Stimulated activated CD4-positive, alpha-beta T cell treated with anti-CD3 and anti-CD28 coated beads, Interleukin-1b, Interleukin-23, amount 100 ng/mL, for 1 hour (primary cell): ENCODE measurements at places on chromosomes 5 and 9.

- DNase-seq: no peak
Observed at GRCh38 chr9:35758475-35759050, 4.5 kb upstream of the MSMP start.

DNA sequence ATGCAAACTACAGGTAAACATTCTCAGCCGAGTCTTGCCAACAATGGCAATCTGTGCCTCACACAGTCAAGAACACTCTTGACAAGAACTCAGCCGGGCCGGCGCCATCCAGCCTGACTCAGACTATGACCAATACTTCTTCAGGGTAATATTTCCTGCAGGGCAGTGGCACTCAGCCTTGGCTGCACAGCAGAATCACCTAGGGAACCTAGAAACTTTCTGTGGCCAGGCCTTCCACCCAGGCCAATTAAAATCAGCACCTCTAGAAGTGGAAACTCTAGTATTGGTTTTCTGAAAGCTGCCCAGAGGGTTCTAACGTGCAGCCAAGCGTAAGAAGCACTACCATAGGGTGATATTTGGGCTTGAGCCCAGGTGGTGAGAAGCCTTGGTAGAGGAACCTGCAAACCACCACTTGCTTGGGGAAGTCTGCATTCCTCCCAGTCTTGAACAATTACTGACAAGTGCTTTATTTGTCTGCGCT, 120.6 kb downstream of the TTLL11 start:
- no peak for DNase-seq

GRCh38 chr5:122515709-122516431, 203.8 kb downstream of the SNCAIP start:
- DNase-seq: no peak

GRCh38 chr9:65432051-65432450, 147.0 kb upstream of the FOXD4L5 start:
- no peak for DNase-seq

DNA sequence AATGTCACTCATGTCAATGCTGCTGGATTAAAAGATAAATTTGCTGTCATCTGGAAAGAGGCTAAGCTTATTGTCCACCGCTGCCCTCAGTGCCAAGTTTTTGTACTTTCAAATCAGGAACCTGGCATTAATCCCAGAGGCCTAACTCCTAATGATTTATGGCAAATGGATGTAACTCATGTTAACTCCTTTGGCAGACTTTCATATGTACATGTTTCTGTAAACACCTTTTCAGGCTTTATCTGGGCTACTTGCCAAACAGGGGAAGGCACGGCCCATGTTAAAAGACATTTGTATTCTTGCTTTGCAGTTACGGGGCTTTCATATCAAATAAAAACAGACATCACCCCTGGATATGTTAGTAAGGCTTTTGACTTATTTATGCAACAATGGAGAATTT, 608.0 kb upstream of the ACO1 start:
- no peak for DNase-seq

- DNase-seq: no peak
Observed at GRCh38 chr5:1101961-1102713, 9.7 kb downstream of the SLC12A7 start.

- DNase-seq: no peak
Observed at GRCh38 chr5:19547640-19548039, 440.4 kb downstream of the CDH18 start.

GRCh38 chr5:106412606-106413005, 1258.1 kb downstream of the EFNA5 start:
- DNase-seq: no peak

- DNase-seq: no peak
Observed at GRCh38 chr9:87359958-87360601, 137.6 kb upstream of the DAPK1 start.

DNA sequence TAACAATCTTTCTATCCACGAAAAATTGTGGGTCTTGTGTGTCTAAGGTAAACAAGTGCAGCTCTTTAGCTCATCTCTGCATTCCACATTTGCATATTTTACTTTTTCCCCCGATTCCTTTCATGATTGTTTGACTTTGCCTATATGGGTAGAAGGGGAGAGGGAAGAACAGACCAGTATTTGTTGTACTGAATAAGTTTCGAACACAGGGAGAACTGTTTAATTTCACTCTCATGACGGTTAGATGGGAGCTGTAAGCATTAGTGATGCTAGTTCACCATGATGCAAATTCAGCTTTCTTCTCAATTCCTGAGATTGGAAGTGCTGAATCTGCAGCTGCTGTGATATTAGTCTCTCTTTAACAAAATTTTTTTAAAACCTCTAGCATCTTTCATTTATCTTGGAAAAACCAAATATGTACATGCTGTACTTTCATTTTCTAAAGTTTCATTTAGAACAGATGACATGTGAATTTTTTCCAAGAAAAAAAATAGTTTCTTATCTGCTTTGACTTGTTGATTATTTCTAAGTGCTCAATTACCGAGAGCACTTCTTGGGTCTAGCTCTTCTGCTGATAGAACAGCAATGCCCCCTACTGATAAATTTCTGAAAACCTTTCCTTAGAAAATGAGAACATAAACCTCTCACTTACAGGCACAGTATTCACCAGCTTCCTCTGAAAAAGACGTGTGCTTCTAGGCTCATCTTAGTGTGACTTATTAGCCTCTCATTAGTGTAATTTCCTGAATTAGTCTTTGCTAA, 149.5 kb downstream of the BAAT start:
- DNase-seq: no peak

DNA sequence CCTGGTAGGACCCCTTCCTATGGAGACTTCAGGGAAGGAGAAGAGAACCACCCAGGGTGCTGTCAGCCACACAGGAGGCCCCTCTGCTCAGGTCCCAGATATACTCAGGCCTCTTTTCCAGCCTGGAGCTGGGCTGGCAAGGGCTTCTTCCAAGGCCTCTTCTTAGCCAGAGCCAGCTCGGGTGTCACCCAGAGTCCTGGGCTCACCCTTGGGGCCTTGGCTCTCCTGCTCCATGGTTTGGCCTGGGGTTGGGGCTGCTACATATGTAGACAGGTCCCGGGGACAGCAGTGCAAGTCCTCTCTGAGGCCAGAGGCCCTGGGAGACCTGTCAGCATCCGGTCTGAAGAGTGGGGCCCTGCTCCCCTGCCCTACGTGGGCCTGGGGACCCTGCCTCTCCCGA, 22.8 kb downstream of the PAEP start:
- no peak for DNase-seq

DNA sequence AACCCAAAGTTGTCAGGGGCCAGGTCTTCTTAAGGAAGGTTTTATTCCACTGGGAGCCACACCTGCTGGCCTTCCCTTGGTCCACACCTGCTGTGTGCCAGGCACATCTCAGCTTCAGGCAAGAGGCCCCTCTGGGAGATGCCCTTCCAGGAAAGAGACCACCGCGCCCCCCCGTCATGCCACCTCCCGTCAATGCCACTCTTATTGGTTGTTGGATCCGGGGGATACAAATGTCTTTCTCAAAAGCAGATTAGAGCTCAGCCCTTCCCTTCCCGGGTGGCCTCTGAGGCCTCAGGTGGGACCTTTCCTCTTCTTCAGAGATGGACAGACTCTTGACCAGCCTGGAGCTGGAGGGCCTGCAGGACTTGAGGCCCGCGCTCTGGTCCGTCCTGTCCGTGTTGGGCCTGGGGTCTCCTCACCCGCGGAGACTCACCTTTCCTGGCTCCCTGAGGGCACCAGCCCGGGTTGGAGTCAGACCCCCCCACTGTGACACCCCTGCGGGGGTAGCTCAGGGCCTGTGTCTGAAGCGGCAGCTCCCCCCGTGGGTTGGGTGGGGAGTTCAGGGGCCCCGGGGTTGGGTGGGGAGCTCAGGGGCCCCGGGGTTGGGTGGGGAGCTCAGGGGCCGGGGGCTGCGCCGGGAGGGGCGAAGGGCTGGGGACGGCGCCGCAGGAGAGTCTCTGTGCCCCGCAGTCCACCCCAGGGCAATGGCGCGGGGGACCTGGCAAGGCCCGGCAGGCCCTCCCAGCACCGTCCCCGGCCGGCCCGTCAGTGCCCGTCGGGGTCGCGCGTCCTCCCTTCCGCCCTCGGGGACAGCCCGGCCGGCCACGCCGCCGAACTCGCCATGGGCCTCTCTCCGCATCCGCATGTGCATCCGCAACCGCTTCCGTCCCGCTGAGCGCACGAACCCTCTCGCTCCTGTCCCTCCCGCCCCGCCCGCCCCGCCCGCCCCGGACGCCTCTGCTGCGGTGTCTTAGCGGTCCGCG, 3.7 kb upstream of the SLC9A3 start:
- no peak for DNase-seq

DNA sequence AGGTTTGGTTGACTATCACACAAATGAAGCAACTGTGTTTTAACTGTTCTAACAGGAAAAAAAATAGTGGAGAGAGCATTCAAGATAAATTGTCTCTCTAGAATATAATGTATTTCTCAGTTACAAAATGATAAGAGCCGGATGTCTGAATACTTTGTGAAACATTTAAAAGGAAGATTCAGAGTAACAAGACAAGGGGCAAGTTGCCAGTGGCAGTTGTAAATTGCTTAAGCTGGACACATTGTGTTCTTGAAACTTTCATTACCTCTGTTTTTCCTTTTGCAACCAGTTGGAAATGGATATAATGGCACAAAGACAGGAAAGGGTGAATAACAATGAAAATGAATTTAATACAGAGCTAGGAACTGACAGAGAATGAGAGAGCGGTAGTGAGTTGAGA, 15.2 kb upstream of the TBCA start:
- DNase-seq: no peak

GRCh38 chr5:179142434-179143198, 82.4 kb downstream of the ZNF354C start:
- no peak for DNase-seq

GRCh38 chr9:69093471-69094103, 58.0 kb downstream of the FXN start:
- DNase-seq: no peak

DNA sequence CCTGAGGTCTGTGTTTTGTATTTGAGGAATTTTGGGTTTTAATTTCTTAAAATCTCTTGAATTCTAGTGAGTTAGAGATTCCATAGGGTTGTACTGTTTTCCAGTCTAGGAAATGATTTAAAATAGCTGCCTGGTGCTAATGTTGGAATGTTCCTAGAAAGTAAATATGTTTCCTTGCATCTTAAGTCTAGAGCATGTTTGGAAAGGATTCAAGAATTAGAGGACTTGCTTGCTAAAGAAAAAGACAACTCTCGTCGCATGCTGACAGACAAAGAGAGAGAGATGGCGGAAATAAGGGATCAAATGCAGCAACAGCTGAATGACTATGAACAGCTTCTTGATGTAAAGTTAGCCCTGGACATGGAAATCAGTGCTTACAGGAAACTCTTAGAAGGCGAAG, 41.8 kb downstream of the LMNB1 start:
- no peak for DNase-seq

- DNase-seq: no peak
Observed at GRCh38 chr5:132180134-132180745, 47.4 kb downstream of the P4HA2 start.

DNA sequence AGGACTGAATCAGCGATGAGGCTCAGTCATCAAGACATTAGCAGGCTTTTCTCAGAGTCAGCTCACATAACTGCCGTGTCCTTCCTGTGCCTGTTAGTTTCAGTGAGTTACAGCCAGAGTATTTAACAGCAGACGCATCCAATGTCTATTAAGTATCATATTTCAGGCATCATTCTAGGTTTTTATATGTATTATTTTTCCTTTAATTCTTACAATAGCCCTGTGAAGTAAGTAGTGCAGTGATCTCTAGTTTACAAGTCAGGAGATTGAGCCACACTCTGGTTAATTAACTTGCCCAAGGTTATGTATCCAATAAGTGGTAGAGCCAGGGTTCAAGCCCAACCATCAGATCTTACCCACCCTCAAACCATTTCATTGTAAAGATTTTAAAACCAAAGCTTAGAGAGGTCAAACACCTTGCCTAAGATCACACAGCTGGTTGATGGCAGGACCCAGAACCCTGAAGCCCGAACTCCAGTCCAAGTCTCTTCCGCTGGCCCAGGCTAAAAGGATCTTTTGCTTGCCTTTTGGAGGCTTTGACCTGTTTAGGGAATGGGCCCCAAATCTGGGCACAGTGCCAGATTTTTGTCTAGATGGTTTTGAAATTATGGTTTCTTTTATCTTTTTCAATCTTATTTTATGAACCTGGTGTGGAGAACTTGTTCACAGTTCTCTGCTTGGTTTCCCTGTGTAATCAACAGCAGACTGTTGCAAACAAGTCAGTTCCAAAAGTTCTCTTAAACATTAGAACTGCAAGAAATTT, 261.2 kb upstream of the CLINT1 start:
- DNase-seq: no peak

GRCh38 chr9:6634444-6634843, 11.1 kb downstream of the GLDC start:
- DNase-seq: no peak

- no peak for DNase-seq
Observed at GRCh38 chr5:133751421-133751820, 139.1 kb upstream of the FSTL4 start.

DNA sequence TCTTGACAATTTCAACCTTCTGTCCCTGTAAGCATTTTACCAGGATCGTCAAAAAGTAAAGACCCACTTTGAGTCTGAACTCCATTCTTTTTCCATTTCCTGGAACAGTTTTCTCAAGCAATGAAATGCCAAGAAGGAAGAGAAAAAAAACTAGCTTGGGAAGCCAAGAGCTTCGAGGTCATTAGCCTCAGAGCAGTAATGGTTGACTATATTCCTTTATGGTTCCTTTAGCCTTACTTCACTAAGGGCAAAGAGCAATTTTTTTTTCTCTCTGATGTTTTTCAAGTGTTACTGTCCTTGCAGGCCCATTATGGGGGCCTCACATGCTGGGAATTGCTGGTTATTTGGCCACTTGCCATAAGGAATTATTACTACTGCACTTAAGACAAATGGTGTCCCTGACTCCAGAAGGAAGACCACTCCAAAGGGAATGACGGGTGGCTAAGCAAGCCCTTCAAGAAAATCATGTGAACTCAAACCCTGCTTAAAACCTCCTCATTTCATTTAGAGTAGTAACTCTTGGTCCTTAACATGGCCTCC, 37.1 kb downstream of the BNC2 start:
- no peak for DNase-seq

GRCh38 chr5:4142842-4143241, 547.2 kb downstream of the IRX1 start:
- no peak for DNase-seq

DNA sequence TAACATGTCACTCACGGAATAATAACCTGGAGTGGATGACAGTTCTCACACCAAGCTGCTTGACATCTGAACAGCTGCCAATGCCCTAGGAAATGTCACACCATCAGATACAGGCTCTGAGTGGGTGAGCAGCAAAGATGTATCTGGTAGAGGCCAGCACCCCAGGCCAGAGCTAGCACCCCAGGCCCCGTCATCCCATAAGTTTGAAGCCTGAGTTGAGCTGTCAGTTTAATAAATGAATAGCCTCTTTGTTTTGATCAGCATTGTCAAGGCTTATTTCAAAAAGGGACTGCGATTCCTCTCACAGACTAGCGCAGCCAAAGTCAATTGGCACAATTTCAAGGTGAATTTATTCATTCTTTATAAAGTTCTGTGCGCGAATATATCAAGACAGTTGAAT, 1327.1 kb downstream of the MAT2B start:
- DNase-seq: no peak

- DNase-seq: no peak
Observed at GRCh38 chr5:92775711-92776615, 805.1 kb downstream of the NR2F1-AS1 start.
